ENCODE measurements at places on chromosomes 7 and 10.
A peak's percentile ranks its signal among the peaks of the same experiment; 100 is the strongest.

DNA sequence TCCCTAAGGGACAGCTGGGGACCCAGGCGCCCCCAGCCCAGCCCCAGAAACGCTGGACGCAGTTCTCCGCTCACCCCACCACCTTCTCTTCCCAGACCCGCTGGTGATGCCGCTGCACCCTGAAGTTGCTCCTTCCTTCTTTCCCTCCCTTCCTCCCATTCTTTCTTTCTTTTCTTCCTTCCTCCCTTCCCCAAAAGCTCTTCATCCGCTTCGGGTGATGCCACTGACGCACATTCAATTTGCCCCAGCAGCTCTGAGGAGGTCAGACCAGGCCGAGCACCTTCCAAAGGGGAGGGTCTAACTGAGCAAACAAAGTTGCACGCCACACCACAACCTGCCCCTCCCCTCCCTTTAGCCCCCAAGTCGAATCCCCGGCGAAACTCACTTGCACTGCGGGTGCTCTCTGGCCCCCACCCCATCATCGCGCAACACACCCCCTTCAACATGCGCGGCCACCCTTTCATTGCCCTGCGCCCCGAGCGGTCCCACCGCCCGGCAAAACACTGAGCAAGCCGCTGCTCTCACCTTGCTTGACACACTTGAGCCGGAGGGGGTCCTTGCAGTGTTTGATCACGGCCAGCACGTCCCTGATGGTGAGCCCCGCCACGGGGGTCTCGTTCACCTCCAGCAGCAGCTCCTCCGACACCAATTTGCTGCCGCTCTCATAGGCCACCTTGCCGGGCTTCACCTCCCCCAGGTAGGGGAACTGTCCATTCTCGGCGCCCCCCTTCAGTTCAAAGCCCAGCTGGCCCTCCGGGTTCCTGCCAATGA lies 787 bp downstream of the MAGI2 start:
- peak; percentile 67 for DNase-seq

GRCh38 chr7:28748933-28749584 lies 209.1 kb downstream of the TRIL start:
- DNase-seq = peak; percentile 90

DNA sequence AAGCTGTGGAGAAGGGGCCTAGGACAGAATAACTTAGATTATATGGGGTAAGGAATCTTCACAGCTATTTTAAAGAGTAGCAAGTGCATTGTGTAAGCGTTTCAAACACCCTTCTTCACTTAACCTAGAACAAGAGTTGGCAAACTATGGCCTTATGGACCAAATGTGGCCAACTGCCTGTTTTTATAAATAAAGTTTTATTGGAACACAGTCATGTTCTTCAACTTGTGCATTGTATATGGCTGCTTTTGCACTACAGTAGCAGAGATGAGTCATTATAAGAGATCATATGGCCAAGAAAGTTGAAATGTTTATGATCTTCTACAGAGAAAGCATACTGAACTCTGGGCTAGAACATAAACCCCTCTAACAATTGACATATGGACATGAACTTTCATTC lies 187.8 kb downstream of the ETV1 start:
- DNase-seq = no peak

DNA sequence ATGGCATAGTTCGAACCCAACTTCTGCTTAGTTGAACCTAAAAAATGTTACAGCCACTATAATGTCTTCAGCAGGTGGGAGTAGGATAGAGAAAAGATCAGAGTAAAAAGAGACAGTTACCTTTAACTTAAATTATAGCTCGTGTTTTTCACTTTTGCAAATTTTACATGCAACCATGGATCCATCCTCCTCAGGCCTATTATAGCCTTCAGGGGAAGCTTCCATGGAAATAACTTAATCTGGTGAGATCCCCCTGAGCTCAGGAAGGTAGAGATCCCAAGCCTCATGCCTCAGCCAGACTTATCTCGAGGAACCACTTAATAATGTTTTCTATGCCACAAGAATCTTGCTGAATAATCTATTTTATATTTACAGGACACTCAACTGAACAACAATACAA lies 159.4 kb upstream of the FAM3C start:
- DNase-seq = no peak

DNA sequence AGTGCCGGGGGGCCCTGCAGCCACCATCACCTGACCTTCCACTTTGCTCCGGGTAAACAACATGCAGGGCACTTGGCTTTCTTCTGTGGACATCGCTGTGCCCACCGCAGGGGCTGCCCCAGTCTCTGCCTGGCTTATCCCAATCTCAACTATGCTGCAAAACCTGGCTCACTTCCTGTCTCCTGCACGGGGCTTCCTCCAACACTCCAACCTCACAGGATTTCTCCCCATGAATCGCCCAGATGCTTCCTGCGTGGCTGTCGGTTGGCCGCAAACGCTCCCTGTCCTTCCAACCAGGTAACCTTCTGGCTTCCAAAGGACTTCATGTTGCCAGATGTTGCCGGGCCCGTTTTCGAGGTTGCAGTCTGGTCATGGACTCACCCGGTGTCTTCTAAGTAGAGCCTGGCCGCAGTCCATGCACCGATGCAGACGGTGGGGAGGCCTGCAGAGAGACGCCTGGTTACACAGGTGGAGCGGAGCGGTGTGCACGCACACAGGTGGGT lies 109.0 kb downstream of the VIPR2 start:
- DNase-seq = no peak

DNA sequence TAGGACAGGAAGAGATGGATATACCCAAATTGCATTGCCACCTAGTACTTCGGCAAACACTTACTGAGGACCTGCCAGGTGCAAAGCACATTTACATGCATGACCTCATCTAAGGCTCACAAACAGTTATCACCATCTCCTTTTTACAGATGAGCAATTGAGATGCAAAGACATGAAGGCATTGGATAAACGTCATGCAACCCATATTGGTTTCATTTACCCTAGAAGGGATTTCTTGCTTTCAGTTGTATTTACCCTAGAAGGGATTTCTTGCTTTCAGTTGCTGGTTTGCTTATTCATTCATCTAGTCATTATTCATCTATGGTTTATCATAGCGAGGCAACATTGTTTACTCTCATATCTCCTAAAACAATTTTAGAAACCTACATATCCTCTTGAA lies 52.2 kb downstream of the STEAP1B start:
- DNase-seq = no peak

DNA sequence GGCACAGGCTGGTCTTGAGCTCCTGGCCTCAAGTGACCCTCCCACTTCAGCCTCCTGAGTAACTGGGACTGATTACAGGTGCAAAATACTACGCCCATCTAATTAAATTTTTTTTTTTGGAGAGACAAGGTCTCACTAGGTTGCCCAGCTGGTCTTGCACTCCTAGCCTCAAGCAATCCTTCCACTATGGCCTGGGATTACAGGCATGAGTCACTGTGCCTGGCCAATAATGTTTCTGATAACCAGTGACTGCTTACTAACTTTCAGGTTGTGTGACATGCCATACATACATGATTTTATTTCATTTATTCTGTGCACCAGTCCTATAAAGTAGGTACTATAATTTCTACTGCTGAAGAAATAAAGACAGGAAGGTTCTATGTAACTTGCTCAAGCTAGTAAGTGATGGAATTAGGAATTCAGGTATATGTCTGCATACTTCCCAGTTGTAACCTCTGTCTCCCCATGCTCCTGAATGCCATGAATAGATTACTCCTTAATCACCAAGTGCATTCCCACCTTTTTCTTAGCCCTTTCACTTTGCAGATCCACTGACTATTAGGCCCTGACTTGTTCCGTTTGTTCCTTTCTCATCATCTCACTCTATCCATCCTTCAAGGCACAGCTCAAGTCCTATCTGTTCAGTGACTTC lies 28.1 kb downstream of the MCU start:
- peak; percentile 90 for DNase-seq

Measured in islet precursor cell (in vitro differentiated cells).